ENCODE measurements at places on chromosomes 6 and 20.

DNA sequence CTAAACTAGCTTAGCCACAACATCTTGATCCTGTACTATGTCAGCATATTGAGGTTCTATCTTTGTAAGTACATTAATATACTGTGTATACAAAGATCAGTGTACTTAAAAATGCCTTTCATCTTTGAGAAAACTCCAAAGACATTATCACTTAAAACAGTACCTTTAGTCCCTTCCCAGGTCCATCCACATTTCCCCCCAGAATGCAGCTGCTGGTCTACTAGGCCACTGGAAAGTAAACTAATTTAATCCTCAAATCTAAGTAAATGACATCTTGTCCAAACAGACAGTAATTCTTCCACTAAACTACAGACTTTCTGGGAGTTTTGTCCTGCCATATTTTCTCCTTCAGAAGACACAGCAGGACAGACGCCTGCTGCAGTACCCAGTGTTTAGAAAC is 68.7 kb downstream of the SYCP2 start:
- DNase-seq: no peak

- DNase-seq: no peak
These were observed 115.5 kb downstream of the CCDC170 start for GRCh38 chr6:151609146-151609902.

GRCh38 chr6:123509112-123509511 is 127.6 kb downstream of the TRDN start:
- no peak for DNase-seq

GRCh38 chr6:20946022-20946421 is 411.8 kb downstream of the CDKAL1 start:
- peak; percentile 61 for DNase-seq

DNA sequence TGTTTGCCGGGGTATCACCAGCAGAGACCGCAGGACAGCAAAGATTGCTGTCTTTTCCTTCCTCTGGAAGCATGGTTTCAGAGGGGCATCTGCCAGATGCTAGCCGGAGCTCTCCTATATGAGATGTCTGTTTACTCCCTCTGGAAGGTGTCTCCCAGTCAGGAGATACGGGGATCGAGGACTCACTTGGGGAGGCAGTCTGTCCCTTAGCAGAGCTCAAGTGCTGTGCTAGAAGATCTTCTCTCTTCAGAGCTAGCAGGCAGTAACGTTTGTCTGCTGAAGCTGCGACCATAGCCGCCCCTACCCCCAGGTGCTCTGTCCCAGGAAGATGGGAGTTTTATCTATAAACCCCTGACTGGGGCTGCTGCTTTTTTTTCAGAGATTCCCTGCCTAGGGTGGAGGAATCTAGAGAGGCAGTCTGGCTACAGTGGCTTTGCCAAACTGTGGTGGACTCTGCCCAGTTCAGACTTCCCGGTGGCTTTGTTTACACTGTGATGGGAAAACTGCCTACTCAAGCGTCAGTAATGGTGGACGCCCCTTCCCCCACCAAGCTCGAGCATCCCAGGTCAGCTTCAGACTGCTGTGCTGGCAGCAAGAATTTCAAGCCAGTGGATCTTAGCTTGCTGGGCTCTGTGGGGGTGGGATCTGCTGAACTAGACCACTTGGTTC is 133.0 kb upstream of the FLRT3 start:
- DNase-seq: no peak

DNA sequence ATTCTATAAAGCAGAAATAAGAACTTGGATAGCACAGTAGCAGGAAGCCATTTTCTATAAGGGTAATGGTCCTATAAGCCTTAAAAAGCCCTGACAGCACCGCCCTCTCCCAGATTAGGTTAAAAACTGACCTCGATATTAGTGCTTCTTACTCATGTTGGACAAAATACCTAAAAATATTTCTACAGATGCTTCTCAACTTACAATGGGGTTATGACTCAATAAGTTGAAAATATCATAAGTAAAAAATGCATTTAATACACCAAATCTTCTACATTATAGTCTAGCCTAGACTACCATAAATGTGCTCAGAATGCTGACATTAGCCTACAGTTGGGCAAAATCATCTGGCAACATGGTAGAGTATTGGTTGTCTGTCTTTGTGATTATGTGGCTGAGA is 70.3 kb downstream of the SESN1 start:
- DNase-seq: no peak

DNA sequence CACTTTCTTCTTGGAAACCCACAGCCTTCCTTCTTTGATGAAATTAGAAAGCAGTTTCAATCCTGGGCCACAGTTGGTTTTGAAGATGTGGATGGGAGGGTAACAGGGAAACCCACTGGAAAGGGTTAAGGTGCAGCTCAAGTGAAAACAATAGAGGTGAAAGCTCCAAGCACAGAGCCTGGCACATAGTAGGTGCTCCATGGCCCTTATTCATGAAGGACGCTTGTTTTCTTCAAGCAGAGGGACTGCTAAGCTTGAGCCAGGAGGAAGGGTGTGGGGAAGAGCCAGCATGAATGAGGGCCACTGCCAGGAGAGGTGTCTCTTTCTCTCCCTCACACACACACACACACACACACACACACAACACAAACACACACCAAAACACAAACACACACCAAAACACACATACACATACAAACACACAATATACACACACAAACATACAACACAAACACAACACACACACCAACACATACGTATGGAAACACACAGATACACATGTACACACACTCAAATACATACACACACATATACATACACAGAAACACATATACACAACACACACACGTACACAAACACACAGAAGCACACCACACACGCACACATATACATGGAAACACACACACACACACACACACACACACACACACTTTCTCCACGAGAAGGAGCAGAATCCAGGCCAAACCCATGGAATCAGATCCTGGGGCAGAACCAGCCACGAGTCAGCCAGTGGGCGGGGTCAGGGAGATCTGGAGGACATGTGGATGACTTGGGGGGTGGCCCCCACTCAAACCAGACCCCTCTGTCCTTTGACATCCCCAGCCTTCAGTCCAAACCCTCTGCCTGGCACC is 23.7 kb upstream of the RBPJL start:
- no peak for DNase-seq

DNA sequence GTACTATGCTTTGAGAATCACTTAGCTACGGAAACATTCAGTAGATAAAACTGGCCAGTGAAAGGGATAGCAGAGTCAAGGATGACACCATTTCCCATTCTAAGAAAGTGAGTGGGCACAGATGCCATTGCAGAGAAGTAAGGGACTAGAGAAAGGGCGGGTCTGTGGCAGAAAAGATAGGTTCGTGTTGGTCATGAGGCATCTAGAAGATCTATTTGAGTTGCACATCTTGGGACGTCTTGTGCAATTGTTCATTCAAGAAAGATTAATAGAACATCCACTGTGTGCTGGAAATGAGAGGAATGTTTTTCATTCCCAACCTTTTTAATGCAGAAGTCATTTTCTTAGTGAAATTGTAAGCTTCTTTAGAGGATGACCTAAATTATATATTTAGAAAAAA is 161.7 kb downstream of the PLCB1 start:
- no peak for DNase-seq

- DNase-seq: no peak
These were observed 1311.5 kb upstream of the GJE1 start for GRCh38 chr6:140821196-140821595.
